Anterior cingulate cortex (tissue), 58 donors: ENCODE measurements at places on chromosomes 12 and 14.
A peak's percentile ranks its signal among the peaks of the same experiment; 100 is the strongest.

GRCh38 chr14:54193871-54194270 is 202.9 kb upstream of the CDKN3 start:
- no peak for DNase-seq

- no peak for DNase-seq
Measured at GRCh38 chr14:38065106-38065762, 142.5 kb upstream of the SSTR1 start.

- DNase-seq: no peak
Measured at GRCh38 chr14:68427550-68427890, 365.3 kb downstream of the ZFP36L1 start.

- no peak for DNase-seq
Measured at GRCh38 chr12:87509237-87509820, 519.9 kb downstream of the C12orf50 start.

DNA sequence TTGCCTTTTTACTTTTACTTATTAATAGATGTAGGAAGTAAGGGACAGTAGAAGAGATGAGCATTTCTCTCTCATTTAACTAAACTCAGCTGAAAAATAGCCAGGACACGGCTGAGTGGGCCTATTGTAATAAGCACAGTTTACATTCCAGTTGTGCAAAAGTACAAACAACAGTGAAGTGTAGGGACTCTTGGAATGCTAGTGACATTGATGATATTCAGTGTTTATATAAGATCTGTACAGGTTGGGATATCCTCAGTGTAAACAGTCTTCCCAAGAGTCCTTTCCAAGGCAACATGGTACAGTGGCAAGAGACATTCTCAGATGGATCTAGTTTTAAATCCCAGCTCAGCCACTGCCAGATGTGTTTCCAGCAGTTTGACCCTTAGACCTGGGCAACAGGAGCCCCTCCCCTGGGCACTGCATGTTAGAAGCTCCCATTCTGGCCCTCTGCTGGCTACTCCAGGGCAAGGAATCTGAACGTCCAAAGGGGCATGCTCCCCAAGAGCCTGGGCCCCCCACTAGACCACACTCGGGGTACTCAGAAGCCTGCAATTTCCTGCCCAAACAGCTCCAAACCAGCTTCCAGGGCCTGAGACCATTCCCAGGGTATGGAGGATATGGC is 55.3 kb downstream of the STAB2 start:
- DNase-seq: no peak

DNA sequence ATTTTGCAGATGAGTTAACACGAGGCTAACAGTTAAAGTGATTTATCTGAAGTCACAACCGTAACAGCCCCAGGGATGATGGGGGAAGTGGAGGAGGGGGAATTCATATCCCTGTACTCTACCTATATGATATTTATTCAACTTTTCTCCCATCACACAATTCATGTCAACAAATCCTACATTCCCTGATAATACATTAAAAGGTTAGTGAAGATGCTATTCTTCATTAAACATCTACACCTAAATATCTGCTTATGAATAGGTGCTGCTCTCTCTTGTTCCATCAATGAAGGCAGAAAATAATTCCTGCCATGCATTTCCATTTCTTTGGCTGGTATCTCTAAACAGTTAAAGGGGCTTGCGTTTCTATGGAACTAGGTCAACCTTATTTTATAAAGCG is 6.8 kb downstream of the YBX3 start:
- DNase-seq: no peak

GRCh38 chr14:61342486-61342885 is 21.1 kb downstream of the PRKCH start:
- DNase-seq: no peak

- DNase-seq: peak; percentile 75
Measured at GRCh38 chr12:125183187-125184067, 118.2 kb downstream of the AACS start.

GRCh38 chr14:33880330-33880729 is 70.5 kb downstream of the EGLN3 start:
- DNase-seq: no peak

DNA sequence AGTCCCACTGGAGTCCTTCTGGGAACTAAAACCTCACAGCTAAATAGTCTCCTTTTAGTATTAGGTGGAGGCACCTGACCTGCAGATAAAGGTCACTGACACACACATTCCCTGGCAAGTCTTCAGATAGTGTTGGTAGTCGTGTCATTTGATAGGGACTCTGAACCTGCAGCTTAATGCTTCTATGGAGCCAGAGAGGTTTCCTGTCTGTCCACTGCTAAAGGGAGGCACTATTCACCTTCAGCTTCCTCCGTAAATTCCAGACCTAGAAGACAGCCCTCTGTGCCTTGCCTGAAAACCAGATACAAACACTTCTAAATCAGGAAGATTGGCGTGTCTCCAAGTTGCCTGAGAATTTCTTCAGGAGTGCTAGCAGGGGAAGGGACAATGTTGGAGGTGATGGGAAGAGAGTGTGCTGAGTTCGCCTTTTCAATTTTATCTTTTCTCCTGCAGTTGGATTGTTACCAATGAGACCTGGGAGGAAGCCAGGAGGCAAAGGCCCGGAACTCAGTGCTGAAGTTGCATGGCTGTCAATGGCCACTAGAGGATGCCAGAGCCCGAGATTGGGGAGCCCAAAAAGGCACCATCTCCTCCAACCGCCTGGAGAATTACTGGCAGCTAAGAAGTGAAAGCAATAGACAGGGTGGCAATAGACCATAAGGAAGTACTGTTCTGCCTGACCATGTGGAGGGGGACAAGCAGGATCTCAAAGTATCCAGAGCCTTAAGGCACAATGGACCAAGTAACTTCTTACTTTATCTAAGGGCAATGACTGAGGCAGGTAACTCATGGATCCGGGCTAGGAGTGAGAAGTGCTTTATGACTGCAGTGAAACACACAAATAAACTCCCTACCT is 81.6 kb upstream of the SCAF11 start:
- peak; percentile 1 for DNase-seq

DNA sequence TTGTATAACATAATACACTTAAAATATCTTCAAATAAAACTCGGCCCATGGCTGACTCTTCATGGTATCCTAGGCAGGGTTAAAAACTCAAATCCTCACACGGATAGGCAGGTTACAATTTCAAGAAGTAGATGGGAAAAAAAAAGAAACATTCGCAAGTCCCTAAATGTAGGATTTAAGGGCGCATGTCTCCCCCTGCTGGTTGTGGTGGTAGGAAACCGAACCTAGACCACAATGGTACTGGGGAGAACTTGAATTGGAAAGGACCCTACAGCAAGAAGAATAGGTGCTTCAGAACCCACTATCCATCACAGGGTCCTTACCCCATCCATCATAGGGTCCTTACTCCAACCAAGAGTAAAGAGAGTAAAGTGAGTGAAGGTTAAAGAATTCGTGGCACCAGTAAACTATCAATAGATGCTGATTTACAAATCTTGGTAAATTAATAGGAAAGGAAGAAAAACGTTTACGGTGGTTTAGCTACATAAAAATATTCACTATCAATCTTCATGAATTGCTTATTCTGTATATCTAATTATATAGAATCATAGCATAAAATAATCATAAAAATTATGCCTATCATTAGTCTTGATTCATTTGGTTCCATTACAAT is 3.3 kb upstream of the CIPC start:
- peak; percentile 36 for DNase-seq

GRCh38 chr14:24075485-24076301 is 4.3 kb downstream of the CPNE6 start:
- DNase-seq: no peak
